Activated gamma-delta T cell treated with anti-CD3 and anti-CD28 coated beads, Interleukin-2, amount 50 U/mL, for 16 hours (primary cell): ENCODE measurements at places on chromosomes 5 and 9.

DNA sequence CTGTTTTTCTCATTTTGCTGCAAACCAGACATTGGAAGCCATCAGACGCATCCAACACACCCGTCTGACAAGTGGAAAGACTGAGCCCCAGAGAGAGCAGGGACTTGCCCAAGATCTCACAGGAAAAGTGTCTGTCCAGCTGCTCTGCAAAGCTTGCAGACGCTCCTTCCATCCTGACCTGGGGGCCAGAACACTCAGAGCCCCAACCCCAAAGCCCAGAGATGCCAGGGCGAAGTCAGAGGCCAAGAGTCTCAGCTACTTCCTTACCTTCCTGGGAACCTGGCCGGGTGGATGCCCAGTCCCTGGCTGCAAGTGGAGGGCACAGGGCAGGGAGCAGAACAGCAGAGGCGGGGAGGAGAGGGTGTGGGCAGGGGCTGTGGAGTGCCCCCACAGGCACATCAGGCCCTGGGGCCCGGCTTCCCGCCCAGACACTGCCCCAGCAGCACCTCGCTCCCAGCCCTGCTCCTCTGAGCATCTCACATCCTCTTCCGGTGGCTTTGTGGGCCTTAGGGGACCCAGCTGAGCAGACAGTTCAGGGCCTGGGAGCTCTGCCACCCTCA, 9.7 kb upstream of the RALGDS start:
- peak; percentile 50 for DNase-seq

- DNase-seq, result no peak
These were observed 101.4 kb downstream of the LPAR1 start for GRCh38 chr9:110936719-110937452.

DNA sequence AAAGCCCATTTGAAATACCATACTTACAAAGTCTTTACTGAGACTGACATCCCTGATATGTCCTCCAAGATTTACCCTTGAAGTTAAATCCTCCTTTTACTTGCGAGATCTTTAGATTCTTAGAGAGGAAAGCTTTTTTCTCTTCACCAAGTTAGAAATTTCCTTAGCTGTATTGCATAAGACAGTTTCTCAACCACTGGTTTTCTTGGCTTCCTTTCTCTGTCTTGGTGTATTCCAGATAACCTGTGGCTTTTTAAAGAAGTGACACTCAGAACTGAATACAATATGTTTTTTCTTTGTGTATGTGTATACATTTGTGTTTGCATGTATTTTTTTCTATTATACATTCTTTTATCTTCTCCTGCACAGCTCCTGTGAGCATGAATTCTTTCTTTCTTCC, 65.0 kb downstream of the SNCAIP start:
- DNase-seq, result no peak

- no peak for DNase-seq
These were observed 17.6 kb downstream of the TRMO start for GRCh38 chr9:97904725-97905124.

DNA sequence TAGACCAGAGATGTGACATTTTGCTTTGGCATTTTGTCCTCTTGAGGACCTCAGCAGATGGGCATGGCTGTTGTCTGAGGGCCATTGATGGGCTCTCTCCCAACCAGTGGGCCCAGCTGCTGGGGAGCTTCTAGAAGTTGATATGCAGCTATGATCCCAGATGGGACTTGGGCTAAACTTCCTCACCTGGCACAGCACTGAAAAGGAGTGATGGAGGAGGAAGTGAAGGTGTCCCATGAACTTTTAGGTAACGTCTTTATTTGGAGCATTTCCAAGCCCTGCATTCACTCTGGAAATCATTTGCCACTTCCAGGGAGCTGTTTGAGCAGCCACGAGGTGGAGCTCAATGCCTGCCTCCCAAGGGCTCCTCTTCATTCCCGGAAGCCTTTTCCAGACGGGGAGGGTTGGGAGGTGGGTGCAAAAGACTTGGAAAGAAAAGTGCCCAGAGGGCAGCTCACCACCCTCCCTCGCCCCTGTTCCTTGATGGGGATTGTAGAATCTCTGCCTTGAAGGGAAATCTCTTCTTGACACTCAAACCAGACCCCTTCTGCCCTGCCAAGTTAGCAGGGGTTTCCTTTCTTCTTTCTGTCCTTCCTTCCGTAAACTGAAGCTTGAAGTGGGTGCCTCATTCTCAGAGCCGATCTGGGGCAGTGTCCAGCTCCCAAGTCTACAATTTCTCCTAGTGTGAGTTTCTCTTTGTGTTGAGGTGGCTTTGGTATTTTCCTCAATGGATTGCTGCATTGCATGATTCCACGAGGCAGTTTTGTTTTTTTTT, 18.1 kb upstream of the NEUROG1 start:
- no peak for DNase-seq

- no peak for DNase-seq
These were observed 62.2 kb upstream of the SLC2A8 start for GRCh38 chr9:127334725-127335124.

GRCh38 chr5:55850839-55851674, at the start of gene IL31RA:
IL31RA (plus strand) TSS chr5:55851357; CDS start chr5:55851571, 214 bp downstream.
- DNase-seq, result no peak

DNA sequence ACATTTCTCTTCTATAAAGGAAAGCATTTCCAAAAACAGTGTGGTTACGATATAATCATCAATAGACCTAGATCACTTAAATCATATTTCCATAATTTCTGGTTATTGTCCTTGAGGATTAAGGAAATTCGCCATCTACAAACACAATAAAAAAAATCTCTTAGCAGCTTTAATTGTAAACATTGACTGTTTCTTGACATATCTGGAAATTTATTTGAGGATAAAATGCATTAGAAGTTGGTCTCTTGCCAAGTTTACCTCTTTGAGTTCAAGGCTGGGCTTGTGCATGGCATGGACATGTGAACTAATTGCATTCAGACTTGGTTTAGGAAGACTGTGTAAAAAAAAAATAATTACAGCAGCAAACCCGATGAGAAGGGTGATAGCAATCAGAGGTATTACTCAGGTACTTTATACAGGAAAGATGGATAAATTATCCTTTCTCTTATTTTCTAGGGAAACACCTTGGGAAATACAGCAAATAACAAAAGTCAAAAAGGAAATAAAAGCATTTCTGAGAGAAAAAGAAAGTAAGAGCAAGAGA, 237.9 kb downstream of the SLF1 start:
- DNase-seq, result no peak

- no peak for DNase-seq
These were observed 32.9 kb downstream of the FGD3 start for GRCh38 chr9:92980085-92980745.

DNA sequence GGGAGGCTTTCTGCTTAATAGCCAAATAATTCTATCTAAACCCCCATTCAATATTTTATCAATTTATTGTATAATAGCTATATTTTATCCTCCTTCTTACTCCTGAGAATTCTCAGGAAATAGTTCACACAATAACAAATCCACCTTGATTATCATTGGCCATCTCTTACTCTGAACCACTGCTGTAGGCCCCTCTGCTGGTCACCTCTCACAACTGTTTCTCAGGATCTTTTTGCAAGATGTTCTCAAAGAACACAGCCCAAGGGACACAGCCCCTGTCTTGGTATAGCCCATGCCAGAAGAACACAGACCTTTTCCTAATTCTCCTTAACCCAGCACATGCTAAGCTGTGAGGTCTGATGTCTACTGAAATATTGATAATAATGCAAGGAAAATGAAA, 74.9 kb upstream of the HTR4 start:
- DNase-seq, result no peak

GRCh38 chr5:115829913-115830312, 11.5 kb downstream of the ATG12 start:
- no peak for DNase-seq

DNA sequence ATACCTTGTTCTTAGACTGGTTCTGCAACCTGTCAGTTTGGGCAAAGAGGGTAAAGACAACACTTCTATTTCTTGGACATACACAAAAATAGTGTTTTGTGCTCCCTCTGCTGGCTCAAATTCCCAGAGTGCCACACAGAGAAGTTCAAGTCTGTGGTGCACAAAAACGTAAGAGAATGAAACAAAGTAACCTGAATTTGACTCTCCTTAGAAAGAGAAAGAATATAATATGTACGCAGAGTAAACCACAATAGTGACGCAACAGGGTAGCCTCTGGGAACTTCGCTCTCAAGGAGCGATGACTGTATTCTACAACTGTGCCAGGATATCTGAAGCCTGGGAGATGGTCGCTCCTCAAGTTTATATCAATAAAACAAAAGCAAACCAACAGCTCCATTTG, 18.5 kb downstream of the DDX31 start:
- no peak for DNase-seq

- DNase-seq, result no peak
These were observed 178.2 kb upstream of the NR3C1 start for GRCh38 chr5:143581649-143582048.

DNA sequence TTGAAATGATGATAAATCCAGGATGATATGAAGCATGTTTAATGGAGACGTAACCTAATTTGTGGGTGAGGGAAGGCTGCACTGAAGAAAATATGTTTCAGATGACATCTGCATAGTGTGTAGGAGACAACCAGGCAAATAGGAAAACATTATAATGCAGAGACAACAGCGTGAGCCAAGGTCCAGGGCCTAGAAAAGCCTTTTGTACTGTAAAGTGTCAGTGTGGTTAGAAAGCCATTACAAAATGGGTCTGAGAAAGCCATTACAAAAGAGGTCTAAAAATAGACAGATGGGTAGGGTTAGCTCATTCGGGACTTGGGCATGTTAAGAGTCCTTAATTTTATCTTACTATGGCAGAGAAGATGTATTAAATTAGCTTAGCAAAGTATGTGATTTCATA, 14.9 kb upstream of the GABRG2 start:
- DNase-seq, result no peak

- DNase-seq, result no peak
These were observed 202.9 kb upstream of the WWC1 start for GRCh38 chr5:168088410-168089173.

- no peak for DNase-seq
These were observed 3.7 kb downstream of the LCN9 start for GRCh38 chr9:135666534-135667462.

DNA sequence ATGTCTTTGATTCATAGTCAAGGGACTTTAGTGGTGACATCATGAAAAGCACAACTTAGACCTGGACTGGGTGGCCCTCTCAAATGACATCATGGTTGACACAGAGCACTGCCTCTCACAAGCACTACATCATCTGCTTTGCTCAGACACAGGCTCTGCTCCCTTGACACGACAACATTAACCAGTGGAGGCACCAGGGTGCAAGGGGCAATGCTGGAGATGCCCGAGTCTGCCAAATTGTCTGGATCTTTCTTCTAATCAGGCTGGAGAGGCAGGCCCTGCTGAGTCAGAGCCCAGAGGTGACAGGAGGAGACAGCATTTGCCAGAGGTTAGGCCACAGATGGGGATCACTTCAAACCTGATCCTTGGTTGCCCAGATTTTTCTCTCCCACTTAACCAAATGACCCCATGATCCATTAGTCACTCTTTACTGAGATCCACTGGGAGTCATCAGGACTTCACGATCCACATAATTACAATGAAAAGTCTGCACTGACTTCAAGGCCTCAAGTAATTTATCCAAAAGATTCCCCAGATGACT, 174.4 kb downstream of the SLIT3 start:
- no peak for DNase-seq

DNA sequence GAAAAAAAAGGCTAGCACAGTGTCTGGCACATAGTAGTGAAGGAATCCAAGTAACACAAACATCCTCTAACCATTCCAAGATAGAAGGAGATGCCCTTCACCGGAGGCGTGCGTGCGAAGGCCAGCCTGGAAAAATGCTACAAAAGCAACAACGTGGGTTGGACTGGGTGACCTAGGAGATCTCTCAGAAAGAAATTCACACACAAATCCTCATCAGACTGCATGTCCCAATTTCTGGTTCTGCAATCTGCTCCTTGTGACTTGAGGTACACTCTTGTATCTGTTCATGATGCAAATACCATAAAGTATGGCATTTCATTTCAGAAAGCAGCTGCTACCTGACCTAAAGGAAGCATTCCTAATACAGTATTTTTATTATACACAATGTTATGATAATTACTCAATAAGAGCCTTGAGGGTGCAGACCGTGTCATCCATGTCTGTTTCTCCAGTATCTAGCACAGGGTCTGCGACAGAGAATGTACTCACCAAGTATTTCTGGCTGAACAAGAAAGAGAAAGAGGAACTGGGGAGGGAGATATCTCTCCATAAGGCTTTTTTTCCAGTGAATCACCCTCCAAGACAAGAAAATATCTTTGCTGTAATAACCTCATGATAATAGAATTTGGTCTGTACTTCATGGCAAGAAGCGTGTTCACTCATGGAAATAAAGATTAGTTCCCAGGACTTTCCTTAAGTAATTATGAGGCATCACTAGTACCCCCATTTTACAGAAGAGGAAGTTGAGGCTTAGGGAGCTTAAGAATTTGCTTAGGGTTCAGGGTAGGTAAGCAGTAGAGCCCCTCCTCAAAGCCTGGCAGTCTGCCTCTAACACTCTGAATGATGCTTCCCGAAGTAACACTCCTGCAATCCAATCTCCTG, 138.3 kb downstream of the CDK5RAP2 start:
- DNase-seq, result no peak

- no peak for DNase-seq
These were observed 80.6 kb downstream of the COL5A1 start for GRCh38 chr9:134722120-134722701.

GRCh38 chr5:76535577-76535976, 87.6 kb downstream of the F2RL2 start:
- no peak for DNase-seq

GRCh38 chr5:17978954-17979353, 344.7 kb downstream of the TAF11L14 start:
- no peak for DNase-seq

DNA sequence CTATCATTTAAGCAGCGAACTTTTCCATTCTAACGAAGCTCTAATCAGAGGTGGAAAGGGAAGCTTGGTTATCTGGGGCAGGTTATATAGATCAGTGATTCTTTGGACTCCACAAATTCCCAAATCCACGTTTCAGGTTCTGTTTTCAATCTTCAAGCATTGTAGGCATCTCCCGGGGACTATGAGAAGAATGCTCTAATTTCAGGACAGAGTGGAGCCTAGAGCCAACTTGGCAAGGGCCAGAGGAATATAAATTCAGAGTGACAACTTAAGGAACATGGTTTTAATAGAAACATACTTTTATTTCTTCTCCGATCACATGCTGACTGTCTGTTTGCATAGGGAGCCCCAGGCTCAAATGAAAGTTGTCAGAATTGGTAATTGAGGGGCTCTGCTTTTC, 514.0 kb upstream of the KLF4 start:
- DNase-seq, result no peak

DNA sequence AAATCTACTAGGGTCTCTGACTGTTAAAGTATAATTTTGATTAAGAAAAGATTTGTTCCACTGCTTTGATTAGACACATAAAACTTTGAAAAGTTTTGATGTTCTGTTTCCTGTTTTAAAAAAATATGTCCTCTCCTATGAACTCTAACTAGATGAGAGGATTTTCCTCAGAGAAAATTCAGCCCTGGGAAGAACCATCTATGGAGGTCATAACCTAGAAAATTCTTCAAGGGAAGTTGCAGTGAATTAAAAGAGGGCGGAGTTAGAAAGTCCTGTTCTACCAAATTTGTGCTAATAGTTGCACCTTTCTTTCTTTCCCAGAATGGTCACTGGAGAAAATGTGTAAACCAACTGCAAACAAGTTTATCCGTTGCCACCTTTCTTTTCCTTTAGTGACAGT, 27.7 kb downstream of the PIK3R1 start:
- DNase-seq, result no peak

- no peak for DNase-seq
These were observed 55.0 kb downstream of the OXCT1 start for GRCh38 chr5:41815261-41815660.

GRCh38 chr5:77812926-77813589, 36.9 kb upstream of the TBCA start:
- DNase-seq, result no peak

GRCh38 chr5:38800515-38800914, 45.3 kb upstream of the OSMR start:
- no peak for DNase-seq
